ENCODE measurements at places on chromosomes 3 and 15.

GRCh38 chr15:64288577-64288976 is 67.4 kb downstream of the CSNK1G1 start:
- no peak for DNase-seq

- no peak for DNase-seq
These were observed 6.4 kb downstream of the PLA2G4E start for GRCh38 chr15:42014406-42014805.

GRCh38 chr3:15345608-15346137 is 13.3 kb upstream of the SH3BP5 start:
- no peak for DNase-seq

DNA sequence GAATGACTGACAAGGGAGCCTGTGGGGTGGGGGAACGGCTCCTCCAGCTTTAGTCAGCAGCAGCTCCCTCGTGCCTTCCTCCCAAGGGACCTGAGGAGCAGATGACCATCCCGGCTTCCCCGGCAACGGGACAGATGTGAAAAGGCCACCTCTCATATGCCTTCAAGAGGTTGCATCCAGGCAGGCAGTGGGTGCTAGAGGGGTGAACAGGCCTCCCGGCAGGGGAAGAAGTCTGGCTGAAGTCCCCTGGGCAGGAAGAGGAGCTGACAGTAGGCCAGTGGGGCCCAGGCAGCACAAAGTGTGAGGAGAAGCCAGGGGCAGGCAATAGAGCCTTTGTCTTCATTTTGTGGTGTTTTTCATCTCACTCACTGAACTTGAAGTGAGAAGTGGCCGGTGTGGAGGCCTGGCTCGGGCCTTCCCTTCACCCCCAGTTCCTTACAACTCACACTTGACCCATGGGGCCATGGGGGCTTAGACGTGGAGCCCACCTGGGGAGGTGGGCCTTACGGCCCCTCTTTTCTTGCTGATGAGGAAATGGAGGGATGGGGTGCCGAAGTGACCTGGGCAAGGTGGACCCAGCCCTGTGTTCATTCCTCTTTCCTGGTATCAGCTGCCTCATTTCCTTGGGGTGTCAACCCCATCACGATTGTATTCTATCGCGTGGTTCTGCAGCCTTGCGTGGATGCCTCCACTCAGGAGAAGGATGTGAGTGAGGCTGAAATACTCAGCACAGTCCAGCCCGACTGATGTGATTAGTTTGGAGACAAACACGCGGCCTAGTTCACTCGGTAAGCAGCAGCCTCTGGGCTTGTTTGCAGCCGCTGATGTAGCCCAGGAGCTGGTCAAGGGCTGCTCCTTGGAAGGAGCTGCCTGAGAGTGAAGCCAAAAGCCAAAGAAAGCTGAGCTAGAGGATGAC is 115.5 kb upstream of the ALDH1A3 start:
- DNase-seq, result no peak

- no peak for DNase-seq
These were observed 154.4 kb downstream of the KCNAB1 start for GRCh38 chr3:156274791-156275190.

DNA sequence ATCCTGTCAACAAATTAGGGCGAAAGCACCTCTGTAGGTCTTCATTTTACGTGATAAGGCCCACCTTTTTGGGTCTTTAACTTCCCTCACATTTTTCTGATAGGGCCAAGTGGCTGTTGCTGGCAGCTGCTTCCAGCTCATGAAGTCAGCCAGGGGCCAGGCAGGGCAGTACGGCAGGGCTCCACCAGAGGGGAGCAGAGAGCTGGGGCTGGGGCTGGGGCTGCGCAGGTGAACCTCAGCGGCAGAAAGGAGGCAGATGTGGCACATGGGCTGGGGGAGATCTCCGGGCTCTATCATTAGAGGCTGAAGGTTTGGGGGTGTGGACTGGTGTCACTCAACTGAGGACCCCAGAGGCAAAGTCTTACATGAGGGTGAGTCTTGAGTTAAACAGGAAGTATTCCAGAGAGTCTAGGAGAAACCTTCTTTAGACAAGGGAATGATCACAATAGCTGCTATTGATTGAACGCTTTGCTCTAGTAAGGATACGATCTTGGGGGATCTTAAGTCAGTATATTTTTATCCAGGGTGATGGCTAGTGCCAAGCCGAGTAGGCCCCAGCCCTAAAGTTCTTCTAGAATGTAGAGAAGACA is 62.8 kb upstream of the MEX3B start:
- peak; percentile 84 for DNase-seq

- no peak for DNase-seq
These were observed 621.7 kb downstream of the ZPLD1 start for GRCh38 chr3:103056542-103056941.

DNA sequence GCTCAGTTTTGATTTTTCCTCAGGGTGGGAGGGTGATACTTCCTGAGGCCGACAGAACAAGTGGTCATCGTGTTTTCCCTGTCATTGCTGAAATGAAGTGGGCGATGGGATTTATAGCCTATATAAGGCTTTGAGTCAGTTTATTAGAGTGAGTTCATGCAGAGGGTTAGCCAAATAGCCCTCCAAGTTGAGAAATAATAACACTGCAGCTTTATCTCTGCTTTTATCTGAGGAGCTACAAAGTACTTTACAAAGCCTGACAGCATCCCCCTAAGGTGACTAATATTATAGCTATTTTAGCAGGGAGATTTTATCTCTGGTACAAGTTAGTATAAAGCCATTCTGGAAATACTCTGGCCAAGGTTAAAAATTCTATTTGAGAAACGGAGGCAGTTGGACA is 389.6 kb downstream of the MFSD1 start:
- no peak for DNase-seq

DNA sequence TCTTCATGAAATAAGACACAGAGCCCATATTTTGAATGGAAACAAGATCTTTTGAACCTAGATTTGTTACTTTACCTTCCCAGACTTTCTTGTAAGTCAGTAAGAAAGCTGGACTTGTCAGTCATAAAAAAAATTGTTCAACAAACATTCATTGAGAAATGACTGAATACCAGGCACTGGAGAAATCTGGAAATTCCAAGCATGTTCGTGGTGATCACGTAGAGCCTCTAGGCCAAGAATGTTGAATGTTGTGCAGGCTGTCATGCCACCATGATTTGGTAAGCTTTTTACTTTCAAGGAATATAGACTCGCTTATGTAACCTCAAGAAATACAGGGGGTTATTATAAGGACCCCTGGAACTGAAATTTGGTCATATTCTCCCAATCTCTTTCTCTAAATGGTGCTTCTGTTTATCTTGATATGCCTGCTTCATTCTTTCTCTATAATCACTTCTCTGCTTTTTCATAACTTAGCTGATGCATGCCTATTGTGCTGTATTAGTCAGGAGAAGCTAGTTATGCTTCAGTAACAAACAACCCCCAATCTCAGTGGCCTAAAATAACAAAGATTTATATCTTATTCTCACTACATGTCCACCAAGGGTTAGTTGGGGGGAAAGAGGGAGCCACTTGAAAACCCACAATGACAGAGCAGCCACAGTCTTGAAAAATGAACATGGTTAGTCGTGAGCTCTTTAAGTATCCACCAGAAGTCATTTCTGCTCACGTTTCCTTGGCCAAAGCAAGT is 3.4 kb upstream of the TPM1 start:
- peak; percentile 98 for DNase-seq
